ENCODE measurements at places on chromosomes 2 and 18. TPM values are rescaled to one million over a fixed set of nuclear protein-coding genes. Genes with fewer than 3 reads are reported as not detected.

GRCh38 chr2:183493040-183493439 lies 368.8 kb downstream of the NUP35 start:
- no peak for DNase-seq

DNA sequence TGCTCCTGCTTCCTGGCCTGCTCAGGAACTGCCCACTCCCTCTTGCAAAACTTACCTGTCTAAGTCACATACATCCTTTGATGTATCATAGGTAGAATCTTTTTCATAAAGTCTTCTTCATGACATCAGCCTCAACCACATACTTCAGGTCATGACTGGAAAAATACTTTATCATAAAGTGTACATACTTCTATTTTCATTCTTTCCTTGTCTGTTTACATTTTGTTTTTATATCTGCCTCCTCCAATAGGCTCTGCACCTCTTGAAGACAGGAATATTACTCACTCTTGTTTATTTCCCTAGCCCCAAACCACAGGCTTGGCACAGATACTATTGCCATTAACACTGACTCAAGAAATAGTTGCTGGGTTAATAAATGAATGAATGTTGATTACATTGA lies 43.6 kb upstream of the ZNF804A start:
- DNase-seq = no peak

The PARD3B gene
- 30.5 TPM for total RNA-seq

The NCKAP5 gene
- 5.8 TPM for total RNA-seq

The TUBA4A gene
- 60.2 TPM for total RNA-seq

The TOGARAM2 gene
- 0.17 TPM for total RNA-seq

The MERTK gene
- 9.0 TPM for total RNA-seq

GRCh38 chr2:129274038-129274415 lies 705.4 kb upstream of the RAB6C start:
- DNase-seq = no peak

The ASIC4 gene
- not detected for total RNA-seq

The CHRNA1 gene
- total RNA-seq = 2.3 TPM

All from left colon (tissue), 2 donors.